ENCODE measurements at places on chromosomes 12 and 14.

GRCh38 chr12:122593910-122594309, 66.9 kb downstream of the KNTC1 start:
- DNase-seq, result no peak

DNA sequence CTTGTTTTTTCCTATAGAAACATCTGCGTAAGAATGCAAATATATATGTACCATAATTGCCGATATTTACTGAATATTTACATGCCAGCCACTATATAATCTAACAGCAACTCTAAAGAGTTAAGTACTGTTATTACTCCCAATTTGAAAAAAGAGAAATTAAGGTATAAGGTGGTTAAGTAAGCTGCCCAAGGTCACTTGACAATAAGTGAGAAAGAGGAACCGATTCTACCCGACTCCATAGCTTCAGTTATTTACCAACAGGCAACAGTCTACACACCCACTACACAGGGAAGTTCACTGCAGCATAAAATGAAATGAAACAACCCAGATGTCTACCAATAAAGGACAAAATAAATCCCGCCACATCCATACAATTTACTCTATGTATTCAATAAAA, 1.1 kb downstream of the MIS18BP1 start:
- DNase-seq, result no peak

DNA sequence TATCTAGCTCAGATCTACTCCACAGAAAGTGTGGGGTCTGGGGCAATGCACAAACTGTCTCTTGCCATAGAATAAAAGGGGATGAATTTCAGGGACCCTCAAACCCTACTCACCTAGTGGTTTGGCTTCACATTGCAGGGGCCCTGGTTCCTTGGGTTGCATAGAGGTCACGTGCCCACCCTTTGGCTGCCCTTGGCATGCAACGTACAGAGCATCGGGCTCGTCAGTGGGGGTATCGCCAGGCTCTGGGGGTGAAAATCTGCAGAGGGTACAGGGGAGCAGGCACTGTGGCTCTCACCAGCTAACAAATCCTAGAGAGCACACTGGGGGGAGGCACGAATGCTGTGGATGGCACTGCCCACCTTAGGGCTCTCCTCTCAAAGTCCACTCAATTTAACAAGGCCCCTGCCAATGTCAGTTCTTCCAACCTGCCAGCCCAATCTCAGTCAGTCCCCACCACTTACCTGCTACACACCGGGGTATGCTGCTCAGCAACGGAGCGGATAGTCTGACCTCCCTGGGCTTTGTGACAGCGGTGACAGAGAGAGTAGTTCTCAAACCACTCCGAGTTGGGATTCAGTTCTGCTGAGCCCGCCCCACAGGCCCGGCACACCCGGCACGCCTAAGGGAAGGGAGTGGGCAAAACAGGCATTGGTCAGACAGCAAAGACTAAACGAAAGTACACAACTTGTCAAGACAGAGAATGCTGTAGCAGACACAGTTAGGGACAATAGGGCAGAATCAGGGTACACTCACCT, 8.0 kb downstream of the KMT2D start:
- DNase-seq, result no peak

- no peak for DNase-seq
These were observed 42.1 kb downstream of the LIMA1 start for GRCh38 chr12:50241178-50241577.

GRCh38 chr14:87492561-87492960, 500.4 kb downstream of the GALC start:
- DNase-seq, result no peak

GRCh38 chr12:27524839-27525753, 1.1 kb downstream of the PPFIBP1 start:
- DNase-seq, result no peak

DNA sequence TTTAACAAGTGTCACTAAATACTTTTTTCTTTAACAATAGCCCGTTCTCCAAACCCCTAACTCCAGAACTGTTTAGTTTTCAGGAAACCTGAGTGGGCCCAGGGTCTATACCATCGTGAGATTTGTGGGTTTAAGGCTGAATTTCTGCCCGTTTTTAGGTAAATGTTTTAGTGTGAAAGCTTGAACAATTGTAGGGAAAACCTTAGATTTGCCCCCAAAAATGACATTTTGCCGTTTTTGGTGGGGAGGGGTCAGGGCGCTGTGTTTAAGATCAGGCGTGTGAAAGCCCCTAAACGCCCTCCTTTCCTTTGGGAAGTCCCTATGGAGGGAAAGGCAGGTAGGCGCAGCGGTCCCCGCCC, 320 bp upstream of the PRPF39 start:
- no peak for DNase-seq

- no peak for DNase-seq
These were observed 39.9 kb upstream of the TMCC3 start for GRCh38 chr12:94690198-94690771.

DNA sequence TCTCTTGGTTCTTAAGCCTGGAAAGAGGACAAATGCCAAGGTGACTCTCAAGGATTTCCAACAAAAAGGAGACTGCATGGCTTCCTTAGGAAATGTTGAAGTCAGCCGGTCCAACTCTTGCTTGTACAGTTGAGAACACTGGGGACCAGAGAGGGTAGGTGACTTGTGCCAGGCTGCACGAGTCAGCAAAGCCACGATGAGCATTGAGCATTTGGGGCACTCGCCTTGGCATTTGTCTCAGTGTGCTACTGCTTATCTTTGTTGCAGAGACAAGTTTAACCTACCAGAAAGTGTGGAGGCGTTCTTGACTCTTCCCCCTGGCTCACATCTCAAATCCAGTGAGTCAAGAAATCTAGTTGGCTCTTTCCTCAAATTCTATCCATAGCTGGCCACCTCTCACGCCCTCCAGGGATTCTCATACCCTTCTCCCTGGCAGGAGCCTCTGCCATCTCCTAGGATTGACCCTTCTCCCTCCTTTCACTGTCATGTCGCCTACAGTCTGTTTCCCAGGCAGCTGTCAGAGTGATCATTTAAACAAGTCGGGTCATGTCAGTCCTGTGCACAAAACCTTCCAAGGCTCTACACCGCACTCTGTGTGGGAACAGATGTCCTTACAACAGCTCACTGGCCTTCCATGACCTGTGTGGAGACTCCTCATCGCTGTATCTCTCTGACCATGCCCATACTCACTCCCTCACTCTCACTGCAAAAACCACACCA, 17.2 kb upstream of the KRT83 start:
- no peak for DNase-seq

Measured in activated T-helper 1 cell treated with anti-CD3 and anti-CD28 coated beads, Interleukin-2, amount 50 U/mL, for 16 hours (primary cell).